ENCODE measurements at places on chromosomes 7 and 10.

GRCh38 chr10:33818343-33818742 lies 483.9 kb upstream of the NRP1 start:
- no peak for DNase-seq

GRCh38 chr7:3217166-3217565 lies 83.9 kb upstream of the SDK1 start:
- no peak for DNase-seq

DNA sequence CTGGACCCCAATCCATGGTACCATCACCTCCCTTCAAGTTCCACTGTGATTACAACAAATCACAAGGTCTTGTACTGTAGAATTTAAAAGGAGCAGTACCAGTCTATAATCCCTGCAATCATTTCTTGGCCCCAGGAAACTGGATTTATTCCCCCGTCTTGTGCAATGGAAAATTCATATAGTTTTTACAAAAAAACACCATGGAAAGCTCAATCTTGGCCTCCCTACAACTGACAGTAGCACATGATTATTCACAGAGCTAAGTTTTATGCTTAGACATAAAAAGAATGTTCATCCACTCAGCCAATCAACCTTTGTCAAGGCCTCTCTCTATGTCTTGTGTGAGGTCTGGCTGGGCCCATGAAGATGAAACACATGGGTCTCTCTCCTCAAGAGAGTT lies 10.2 kb downstream of the DGKI start:
- DNase-seq: no peak

DNA sequence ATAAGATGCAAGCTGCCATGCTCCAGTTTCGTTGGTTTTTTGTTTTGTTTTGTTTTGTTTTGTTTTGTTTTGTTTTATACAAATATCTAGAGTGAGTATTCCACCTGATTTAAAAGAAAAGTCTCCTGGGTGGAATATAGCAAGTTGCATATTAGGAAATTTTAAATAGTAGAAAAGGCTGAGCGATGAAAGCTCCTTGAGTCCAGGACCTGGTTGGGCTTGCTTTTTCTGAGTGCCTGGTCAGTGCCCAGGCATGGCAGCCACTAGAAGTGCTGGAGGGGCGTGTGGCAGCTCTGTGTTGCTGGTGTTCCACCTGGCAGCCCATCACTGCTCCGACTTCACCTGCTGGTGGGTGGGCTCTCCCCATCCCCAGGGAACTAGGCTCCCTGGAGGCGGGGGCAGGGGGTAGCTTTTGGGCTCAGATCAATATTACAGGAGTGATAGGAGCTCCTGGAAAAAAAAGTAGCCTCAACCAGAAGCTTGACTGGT lies 8.0 kb downstream of the COL17A1 start:
- no peak for DNase-seq

GRCh38 chr10:129942936-129943715 lies 20.9 kb downstream of the EBF3 start:
- no peak for DNase-seq

DNA sequence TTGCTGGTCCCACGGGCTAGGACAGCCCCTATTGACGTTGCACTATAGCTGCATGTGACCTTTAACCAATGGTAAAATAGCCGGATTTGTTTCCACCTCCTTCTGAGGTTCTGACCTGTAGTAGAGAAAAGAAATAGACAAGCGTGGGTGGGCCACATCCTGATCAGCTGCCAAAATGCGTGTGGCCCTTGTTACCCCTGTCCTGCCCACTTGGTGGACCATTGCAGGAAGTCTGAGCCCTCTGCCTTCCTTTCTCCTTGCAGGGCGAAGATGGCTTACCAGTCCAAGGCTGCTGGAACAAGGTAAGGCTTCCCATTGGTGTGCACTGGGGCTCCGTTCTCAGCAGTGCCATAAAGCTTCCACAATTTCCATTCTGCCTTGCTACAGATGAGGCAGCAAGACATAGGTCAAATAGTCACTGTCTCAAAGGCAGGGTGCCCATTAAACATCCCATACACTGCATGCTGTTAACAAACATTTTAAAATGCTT lies 95.9 kb upstream of the MACROH2A2 start:
- no peak for DNase-seq

DNA sequence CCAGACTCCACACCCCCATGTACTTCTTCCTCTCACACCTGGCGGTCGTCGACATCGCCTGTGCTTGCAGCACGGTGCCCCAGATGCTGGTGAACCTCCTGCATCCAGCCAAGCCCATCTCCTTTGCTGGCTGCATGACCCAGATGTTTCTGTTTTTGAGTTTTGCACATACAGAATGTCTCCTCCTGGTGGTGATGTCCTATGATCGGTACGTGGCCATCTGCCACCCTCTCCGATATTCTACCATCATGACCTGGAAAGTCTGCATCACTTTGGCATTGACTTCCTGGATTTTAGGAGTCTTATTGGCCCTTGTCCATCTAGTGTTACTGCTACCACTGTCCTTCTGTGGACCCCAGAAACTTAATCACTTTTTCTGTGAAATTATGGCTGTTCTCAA lies 4.8 kb downstream of the OR2A25 start:
- no peak for DNase-seq

DNA sequence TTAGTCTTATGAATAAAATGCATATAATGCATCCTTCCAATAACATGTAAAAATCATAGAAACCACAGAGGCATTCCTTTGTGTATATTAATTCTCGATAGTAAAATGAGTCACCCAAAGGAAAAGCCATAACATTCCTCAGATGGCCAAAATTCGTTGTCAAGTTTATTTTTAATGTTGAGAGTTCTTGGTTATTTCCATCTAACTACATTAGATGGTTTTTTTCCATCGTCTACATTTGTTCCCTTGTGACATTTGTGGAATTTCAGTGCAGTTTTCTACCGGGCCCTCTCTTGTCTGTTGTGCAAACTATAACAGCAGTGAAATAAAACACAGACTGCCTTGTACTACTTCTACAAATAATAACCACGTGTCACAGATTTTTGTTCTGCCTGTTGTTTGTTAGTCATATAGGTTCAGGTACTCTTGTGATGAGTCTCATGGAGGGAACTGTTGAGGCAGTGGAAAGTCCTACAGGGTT lies 54.7 kb upstream of the CCAR1 start:
- DNase-seq: no peak

DNA sequence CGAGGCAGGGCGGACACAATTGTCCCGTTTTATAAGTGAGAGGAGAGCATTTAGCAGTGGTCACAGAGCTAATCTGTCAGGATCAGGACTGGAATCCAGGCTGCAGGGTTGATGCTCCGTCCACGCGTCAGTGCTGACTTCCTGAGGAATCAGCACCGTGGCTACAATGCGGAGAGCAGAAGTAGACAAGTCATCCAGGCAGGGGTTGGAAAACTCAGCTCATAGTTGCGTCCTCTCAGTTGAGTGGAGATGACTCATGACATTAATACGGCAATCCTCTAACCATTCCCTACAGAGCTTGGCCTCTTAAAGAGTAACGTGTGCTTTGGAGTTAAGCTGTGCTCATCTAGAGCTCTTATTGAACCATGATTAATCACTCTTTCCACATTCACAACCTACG lies 17.1 kb upstream of the HTR5A start:
- no peak for DNase-seq

DNA sequence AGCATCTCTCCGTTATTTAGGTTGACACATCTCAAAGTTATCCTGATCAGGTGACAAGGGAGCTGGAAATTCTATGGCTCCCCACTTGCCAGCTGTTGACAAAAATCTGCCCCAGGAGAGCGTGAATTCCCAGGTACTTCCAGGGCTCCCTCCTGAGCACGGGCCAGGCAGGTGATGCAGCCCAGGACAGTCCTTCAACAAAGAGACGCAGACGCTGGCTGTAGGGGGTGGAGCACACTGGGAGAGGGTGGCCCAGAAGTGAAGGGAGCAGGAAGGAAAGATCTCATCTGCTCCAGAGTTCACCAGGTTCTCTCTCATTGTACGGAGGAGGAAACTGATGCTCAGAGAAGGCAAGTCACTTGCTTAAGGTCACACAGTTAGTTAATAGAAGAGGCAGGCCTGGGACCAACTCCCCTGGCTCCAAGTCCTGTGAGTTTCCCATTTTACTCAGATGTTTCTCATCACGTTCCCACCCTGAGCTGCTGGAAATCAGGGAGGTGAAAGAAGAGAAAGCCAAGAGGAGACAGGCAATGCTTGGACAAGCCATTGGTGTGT lies 41.0 kb upstream of the CHST3 start:
- no peak for DNase-seq

DNA sequence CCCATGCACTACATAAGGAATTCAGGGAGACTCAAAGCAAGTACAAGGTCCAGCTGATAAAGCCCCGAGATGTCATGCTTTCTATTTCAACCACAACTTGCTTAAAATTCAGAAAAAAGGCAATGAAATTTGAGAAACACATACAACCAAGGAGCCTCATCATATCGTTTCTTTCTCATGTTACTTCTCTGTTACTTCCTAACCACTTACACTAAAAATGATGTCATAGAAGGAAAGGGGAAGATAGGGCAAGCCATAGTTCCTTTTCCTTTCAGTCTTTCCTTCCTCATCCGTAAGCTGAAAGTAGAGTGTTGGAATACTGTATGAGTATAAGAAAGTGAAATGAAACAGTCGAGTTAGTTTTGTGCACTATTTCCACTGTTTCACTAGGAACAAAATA lies 27.9 kb upstream of the CDK14 start:
- DNase-seq: no peak

DNA sequence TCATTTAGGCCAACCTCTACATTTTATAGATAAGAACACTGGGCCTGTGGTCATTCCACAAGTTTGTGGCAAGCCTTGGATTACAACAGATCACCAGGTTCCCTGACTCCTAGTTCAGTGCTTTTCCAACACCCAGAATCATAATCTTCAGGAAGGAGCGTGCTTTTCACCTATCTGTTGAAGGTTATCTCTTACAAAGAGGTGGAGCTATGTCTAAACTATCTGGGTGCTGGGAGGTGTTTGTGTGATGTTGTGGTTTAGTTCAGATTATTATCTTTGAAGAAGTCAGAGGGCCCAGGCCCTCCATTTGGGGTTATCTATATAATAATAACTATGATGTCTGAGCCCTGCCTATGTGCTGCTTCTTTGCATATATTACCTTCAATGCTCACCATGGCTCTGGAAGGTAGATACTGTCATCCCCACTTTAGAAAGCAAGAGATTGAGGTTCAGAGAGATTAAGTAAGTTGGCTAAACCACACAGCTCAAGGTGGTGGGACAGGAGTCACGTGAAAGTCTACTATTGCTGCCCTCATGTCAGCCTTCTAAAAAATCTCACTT lies 24.0 kb downstream of the IL2RA start:
- DNase-seq: no peak

DNA sequence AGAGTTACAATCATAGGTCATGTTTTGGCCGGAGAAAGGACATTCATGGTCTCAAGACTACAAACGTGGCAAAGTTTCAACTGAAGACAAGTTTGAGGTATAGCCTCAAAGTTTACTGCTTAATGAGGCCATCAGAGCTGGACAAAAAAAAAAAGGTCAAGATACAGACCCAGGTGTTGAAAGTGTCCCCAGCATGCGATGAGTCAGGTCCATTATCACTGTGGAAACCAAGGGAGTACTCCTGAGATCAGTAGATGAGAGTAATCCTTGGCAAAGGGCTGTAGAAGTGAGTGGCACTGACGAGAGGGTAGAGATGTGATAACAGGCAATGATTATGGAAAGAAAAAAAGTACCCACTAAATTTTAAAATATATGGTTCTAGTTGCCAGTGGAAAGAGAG lies 80.1 kb upstream of the LRRN3 start:
- DNase-seq: no peak

- DNase-seq: no peak
These were observed 7.1 kb upstream of the ATP6V1F start for GRCh38 chr7:128855559-128855958.

DNA sequence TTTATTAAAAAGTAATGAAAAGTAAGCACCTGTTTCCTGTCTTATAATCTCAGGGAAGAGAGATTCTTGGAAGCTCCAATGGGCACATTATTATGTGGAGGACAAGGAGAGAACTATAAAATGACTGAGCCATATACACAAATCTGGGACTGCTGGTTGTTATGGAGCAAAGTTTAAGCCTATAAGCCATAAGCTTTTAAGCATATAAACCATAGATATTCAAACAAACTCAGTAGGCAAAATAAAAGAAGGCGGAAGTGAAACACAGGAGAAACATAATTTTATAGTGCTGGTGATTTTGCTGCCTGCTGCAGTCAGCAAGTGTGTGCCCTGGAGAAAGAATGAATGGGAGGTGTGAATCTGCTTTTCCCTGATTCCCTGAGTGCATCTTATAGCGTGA lies 274.4 kb downstream of the KIF20B start:
- DNase-seq: no peak

DNA sequence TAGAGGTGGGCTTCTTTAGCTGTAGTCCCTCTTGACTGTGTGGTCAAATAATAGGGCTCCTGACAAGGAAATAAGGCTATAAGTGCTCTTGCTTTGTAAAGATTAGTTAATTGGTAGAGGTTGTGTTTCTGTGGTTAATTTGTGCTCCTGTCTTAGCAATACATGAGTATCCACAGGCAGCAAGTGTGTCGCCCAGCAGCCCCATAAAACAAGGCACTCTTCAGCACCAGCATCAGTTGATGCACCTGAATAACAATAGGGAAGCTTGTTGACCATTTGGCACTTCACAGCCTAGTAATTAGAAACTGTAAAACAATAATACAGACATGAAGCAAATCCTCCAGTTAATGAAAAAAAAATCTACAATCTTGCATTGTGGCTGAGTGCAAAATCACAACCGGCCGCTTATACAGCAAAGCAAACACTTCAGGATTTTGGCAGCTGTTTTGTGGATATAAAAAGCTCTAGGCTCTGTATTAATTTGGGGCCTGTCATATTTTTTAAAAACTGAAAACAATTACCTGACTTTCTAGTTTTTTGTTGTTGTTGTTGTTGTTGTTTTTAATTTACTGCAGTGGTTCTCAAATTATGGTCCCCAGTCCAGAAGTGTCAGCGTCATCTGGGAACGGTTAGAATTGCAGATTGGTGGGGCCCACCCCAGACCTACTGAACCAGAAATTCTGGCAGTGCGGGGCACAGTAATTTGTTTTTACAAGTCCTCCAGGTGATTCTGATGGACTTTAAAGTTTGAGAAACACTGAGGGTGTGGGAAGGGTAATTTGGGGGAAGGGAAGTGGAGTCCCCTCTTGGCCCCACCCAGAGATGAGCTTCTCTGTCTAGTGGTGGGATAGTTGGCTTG lies 56.8 kb downstream of the AUTS2 start:
- DNase-seq: no peak

- DNase-seq: no peak
These were observed 2.7 kb downstream of the CALD1 start for GRCh38 chr7:134782121-134782623.

DNA sequence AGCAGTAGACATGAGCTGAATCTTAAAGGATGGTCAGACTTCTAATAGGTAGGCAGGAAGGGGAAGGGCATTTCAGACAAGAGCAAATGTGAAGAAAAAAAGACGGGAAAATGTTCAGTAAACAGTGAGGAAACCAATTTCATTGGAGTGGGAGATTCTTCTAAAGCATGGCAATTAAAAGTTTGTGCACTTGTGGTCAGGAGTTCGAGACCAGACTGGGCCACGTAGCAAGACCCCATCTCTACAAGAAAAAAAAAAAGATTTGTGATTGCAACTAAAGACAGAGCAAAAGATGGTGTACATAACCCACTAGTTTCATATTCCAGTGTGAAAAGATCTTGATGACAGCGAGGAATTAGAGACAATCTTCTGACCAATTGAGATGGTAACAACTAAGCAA lies 41.7 kb downstream of the CCDC71L start:
- DNase-seq: no peak

GRCh38 chr7:78164459-78164858 lies 365.9 kb downstream of the PHTF2 start:
- no peak for DNase-seq
